ENCODE measurements at places on chromosomes 16 and 17. TPM values are rescaled to one million over a fixed set of nuclear protein-coding genes. Genes with fewer than 3 reads are reported as not detected.

DNA sequence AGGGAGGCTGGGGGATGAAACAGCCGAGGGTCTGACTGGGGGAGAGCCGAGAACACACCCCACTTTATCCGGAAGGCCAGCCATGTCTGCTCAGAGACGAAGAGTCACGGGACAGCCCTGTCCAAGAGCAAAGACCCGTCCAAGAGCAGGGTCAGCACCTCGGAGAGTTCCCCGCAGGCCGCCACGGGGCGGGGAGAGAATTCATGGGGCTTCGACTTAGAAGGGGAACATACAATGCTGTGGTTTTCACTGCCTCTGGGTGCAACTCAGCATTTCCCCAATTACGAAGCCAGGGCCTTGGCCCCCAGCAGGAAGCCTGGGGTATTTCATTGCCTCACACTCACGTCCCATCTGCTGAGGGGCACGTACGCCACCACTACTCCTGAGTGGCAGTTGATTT, 59.3 kb downstream of the JPH3 start:
- no peak for DNase-seq
- no peak overlapping the region for H3K4me3 ChIP-seq
- no peaks in the 10 kb centered on the region for H3K4me1 ChIP-seq
- H3K36me3 ChIP-seq, result no peaks in the 10 kb centered on the region
- H3K27me3 ChIP-seq, result peaks cover 65% of the 10 kb centered on the region

DNA sequence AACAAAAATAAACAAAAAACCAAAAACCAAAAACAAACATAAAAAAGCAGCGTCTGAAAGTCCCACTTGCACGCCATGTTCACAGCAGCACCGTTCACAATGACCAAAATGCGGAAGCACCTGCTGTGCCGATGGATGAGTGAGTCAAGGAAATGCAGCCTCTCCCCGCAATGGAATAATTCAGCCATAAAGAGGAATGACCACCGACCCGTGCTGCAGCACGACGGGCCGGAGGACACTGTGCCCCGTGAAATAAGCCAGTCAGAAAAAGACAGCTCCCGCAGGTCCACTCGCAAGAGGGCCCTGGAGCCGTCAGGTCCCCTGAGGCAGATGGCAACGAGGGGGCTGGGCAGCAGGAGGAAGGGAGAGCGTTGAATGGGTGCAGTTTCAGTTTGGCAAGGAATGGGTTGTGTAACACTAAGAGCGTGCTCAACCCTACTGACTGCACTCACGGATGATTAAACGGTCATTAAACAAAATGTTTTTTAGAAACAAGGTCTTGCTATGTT, 5.1 kb downstream of the CLCN7 start:
- H3K36me3 ChIP-seq, result no peaks in the 10 kb centered on the region
- no peak overlapping the region for H3K4me3 ChIP-seq
- no peaks in the 10 kb centered on the region for H3K27me3 ChIP-seq
- no peak for DNase-seq

DNA sequence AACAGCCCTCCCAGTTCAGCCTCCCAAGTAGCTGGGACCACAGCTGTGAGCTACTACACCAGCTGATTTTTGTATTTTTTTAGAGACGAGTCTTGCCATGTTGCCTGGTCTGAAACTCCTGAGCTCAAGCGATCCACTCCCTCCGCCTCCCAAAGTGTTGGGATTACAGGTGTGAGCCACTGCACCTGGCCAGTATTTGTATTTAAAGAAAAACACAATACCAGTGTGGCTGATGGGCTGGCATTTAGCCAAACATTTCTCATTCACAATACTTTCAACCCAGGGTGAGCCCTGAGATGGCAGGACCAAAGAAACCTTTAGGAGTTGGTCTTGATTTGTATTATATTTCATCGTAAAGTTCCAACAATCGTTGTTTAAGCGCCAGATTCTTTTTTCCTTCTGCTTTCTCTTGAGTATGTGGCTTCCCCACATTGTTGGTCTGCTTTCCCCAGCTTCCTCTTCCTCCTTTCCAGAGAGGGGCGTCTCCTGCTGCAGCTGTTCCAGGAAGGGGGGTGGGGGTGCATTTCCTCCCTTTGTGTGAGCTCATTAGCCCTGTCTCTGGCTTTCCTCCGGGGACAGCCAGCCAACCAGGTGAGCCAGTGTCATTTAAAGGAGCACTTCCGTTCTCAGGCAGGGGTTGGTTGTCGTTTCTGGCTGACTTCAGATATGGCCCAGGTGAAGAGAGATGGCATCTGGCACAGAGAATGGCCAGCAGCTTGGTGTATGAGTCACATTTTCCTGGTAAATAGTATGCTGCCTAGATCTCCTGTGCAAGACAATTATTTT, 79.9 kb downstream of the GPRC5B start:
- H3K36me3 ChIP-seq, result no peaks in the 10 kb centered on the region
- H3K27ac ChIP-seq, result peak overlapping the region; percentile 44
- H3K4me3 ChIP-seq, result no peak overlapping the region
- H3K4me1 ChIP-seq, result no peaks in the 10 kb centered on the region
- H3K27me3 ChIP-seq, result no peaks in the 10 kb centered on the region
- peak; percentile 80 for DNase-seq

The DPEP3 gene
- 0.27 TPM for total RNA-seq

All from sigmoid colon (tissue), 7 donors.